ENCODE measurements at places on chromosomes 12 and 14.
A peak's percentile ranks its signal among the peaks of the same experiment; 100 is the strongest.

- DNase-seq: no peak
These were observed 43.4 kb upstream of the PIK3C2G start for GRCh38 chr12:18217966-18218365.

- peak; percentile 93 for DNase-seq
These were observed at the start of gene SLC4A8 for GRCh38 chr12:51424662-51425539. Gene SLC4A8 (plus strand): TSS chr12:51424831. CDS start chr12:51424988, 157 bp downstream.

- DNase-seq: no peak
These were observed 1356.0 kb upstream of the SEL1L start for GRCh38 chr14:82889701-82890100.

- no peak for DNase-seq
These were observed 134.9 kb upstream of the MAX start for GRCh38 chr14:65237023-65237814.

DNA sequence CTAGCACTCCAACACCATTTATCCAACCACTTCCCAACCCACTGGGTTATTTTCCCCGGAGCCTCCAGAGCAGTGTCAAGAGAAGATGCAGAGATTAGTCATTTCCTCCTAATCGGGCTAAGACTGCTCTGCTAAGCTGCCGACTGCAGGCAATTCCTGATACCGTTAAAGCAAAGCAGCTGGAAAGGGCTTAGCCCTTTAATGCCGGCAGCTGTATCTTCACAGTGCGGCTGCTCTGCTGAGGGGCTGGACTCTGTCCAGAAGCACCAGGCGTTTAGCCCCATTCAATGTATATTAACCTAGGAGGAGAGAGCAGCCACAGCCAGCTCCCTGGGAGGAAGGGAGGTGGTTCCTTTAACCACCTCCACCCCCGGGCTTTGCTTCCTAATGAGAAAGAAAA is 11.1 kb downstream of the AQP6 start:
- no peak for DNase-seq

- DNase-seq: no peak
These were observed 231.9 kb downstream of the C12orf75 start for GRCh38 chr12:105562199-105562971.

GRCh38 chr14:92702441-92702918 is 45.9 kb downstream of the LGMN start:
- DNase-seq: no peak
